ENCODE measurements at places on chromosomes 4 and X.

GRCh38 chrX:119094819-119095218 is 22.0 kb downstream of the CT47C1 start:
- no peak overlapping the region for H3K4me3 ChIP-seq
- H3K27me3 ChIP-seq: no peaks in the 10 kb centered on the region
- no peaks in the 10 kb centered on the region for H3K36me3 ChIP-seq
- no peak overlapping the region for H3K27ac ChIP-seq

- H3K4me3 ChIP-seq: no peak within 1 kb of the TSS
- DNase-seq: no peak
- H3K27me3 ChIP-seq: no peaks in the 10 kb centered on the region
- H3K4me1 ChIP-seq: no peaks in the 10 kb centered on the region
Observed at GRCh38 chr4:73404042-73404441, at the start of gene ALB. Gene ALB (plus strand): TSS chr4:73404287. CDS start chr4:73404328, 41 bp downstream.

DNA sequence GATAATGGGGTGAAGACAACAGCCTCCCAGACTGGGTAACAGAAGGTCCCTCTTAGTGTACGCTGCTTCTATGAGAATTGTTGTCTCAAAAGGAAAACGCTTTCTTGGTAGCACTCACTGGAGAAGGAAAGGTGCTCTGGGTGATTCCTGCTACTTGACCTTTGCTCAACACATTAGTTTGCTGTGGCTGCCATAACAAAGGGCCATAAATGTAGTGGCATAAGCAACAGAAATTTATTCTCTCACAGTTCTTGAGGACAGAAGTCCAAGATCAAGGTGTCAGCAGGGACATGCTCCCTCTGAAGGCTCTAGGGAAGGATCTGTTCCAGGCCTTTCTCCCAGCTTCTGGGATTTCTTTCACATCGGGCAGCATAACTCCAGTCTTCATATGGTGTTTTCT is 19.0 kb downstream of the HCCS start:
- H3K4me1 ChIP-seq: no peaks in the 10 kb centered on the region
- no peaks in the 10 kb centered on the region for H3K36me3 ChIP-seq
- no peak for DNase-seq
- H3K27ac ChIP-seq: no peak overlapping the region
- no peak overlapping the region for H3K4me3 ChIP-seq

DNA sequence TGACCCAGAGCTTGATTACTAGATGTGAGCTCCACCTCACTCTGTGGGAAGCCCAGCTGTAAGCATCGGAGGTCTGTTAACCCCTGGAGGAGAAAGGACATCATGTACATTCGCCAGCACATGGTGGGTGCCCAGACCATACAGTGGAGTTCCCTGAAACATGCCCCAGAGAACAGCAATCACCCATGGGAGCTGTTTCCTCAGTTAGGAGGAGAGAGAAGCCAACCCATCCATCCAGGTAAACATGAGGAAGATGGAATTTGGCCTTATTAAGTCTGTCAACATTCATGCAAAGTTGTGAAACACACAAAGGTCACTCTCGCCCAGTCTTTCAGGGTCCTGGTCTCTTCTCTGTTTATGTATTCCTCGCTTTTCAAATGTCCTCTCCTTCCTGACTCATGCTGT is 354.7 kb downstream of the ANK2 start:
- DNase-seq: no peak
- H3K36me3 ChIP-seq: no peaks in the 10 kb centered on the region
- H3K4me1 ChIP-seq: no peaks in the 10 kb centered on the region

GRCh38 chr4:140808256-140808655 is 52.1 kb upstream of the TBC1D9 start:
- H3K27ac ChIP-seq: no peak overlapping the region
- H3K36me3 ChIP-seq: no peaks in the 10 kb centered on the region
- H3K4me3 ChIP-seq: no peak overlapping the region

DNA sequence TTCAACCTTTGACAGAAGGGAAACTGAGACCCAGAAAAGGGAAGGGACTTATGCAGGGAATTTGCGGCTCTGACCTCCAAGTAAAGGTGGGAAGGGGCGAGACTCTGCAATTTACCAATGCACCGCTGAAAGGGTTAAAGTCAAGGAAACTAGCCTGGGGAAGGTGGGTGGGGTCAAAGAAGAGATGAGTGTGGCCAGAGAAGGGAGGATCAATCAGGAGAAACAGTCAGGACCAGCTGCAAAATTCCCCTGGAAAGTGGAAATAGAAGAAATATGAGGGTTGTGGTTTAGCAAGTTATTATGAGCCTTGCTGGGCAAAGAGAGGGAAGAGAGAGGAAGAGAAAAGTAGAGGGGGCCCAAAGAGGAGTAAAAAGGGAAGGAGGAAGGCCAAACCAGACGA is 30.5 kb downstream of the STARD8 start:
- H3K4me1 ChIP-seq: no peaks in the 10 kb centered on the region
- no peak overlapping the region for H3K27ac ChIP-seq
- H3K27me3 ChIP-seq: no peaks in the 10 kb centered on the region
